GDM1 (cell line): ENCODE measurements at places on chromosomes 2 and 18.
A peak's percentile ranks its signal among the peaks of the same experiment; 100 is the strongest.

DNA sequence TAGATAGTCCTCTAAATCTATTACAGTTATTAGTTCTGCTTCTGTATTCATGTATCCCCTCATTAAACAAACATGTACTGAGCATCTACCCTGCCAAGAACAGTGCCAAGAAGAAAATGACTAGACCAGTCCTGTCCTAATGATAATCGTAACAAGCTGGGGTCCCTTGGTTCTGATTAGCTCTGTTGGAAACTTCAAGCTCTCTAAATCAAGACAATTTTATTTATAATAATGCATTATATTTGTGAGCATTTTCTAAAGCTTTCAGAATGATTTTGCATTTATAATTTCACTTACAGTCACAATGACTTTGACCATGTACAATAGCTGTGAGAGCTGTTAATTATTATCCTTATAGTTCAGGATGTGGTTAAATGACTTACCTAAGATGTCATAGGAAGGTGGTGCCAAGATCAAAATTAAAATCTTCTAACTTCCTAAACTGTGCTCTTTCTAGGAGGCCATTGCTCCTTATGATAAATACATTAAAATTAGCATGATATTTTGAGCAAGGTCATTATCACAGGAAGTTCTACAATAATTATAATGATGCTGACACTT lies 336.5 kb upstream of the SLC39A10 start:
- DNase-seq, result no peak

- DNase-seq, result no peak
Measured at GRCh38 chr2:206275312-206276055, 1.0 kb downstream of the ZDBF2 start.

- no peak for DNase-seq
Measured at GRCh38 chr2:149112713-149113112, 74.2 kb downstream of the LYPD6B start.

GRCh38 chr18:54094474-54094873 lies 130.0 kb downstream of the MBD2 start:
- no peak for DNase-seq

DNA sequence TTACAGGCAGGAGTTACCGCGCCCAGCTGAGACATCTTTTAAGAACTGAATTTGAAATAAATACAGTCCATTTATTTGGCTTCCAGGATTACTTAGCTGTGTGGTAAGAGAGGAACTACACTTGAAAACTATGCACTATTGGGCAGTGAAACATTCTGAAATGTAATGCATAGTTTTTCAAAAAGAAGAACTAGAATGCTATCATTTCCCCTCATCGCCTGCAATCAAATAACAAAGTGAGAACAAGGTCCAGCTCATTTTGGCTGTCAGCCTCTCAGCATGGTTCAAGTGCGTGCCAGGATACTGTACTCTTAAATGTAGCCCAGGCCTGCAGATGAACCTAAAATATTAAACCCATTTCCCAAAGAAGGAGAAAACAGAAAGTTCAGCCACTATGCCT lies 76.6 kb upstream of the ARL5A start:
- DNase-seq, result peak; percentile 37

- no peak for DNase-seq
Measured at GRCh38 chr2:46366668-46367052, 69.5 kb downstream of the EPAS1 start.

DNA sequence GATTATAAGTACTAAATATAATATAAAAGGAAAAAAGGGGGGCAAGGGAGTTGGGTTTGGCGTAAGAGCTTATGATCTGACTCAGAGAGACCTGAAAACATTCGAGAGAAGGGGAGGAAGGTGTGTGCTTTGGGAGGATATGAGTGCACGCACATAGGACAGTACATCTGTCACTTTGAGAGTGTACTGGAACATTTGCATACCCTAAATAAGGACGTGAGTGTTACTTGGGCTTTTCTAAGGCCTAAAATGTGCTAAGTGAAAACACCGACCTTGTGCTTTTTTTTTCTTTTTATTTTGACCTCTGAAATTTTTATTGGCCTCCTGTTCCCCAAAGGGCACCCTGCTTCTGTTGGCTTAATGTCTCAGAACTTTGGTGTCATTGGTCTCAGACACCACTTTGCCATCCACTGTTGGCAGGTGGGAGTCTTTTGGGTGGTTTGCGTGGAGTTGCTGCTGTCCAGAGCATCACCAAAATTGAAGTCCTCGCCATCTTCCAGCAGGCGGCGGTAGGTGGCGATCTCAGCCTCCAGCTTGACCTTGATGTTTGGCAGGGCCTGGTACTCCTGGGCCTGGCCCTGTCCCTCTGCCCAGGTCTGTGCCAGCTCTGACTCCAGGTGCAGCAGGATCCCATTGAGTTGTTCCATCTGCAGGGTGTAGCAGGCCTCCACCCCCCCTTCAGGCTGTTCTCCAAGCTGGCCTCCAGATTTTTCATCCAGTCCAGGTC lies 57.7 kb downstream of the CD28 start:
- DNase-seq, result no peak

GRCh38 chr2:42569116-42569711 lies 782 bp downstream of the MTA3 start:
- no peak for DNase-seq

DNA sequence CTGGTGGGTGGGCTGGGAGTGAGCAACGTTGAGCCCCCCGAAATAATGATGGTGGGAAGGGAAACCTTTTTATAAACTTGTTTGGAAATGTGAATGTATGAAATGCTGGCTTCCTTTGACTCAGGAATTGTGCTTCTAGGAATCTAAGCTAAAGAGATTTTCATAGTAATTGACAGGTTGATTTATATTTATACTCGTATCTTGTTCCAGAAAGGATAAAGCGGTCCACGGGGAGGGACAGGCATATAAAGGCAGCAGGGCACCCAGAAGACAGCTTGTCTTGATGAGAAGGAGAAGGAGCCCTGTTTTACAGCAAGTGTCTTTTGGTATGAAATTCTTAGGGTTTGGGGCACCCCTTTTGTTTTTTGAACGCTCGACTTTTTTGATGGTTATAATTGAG lies 157.8 kb downstream of the AGAP1 start:
- no peak for DNase-seq

DNA sequence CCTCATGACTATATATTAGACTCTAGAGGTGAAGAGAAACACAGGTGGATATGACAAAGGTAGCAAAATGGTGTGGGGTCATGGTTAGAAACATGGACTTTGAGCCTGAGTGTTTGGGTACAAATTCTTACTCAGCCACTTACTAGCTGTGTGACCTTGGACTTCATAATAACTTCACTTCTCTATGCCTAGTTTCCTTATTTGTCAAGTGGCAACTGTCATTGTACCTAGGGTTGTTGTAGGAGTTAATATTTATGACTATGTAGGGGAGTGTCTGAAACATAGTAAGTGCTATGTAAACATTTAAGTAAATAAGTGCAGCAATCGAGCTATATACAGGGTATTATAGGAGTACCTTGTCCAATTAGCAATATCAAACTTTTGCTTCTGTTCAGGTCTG lies 49.7 kb upstream of the RAPH1 start:
- DNase-seq, result no peak

- DNase-seq, result peak; percentile 44
Measured at GRCh38 chr2:88874063-88874657, 182.7 kb downstream of the RPIA start.

GRCh38 chr18:60875957-60876507 lies 457.2 kb upstream of the CDH20 start:
- DNase-seq, result no peak

DNA sequence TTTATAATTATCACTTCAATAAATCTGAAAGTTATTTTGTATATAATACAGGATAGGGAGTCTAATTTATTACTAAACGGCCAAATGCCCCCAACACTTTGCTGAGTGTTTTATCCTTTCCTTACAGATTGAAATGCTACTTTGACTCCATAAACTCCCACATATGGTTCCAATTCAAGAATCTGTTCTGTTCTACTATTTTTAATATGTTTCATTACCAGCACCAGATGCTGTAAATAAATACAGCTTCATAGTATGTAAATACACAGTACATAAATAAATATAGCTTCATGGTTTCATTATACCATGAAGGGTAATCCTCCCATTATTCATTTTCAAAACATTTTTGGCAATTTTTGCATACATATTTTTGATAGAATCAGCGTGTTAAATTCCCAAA lies 34.0 kb upstream of the MREG start:
- DNase-seq, result no peak

- no peak for DNase-seq
Measured at GRCh38 chr2:152354069-152354755, 19.2 kb downstream of the FMNL2 start.

GRCh38 chr2:42052702-42053481 lies 5.1 kb downstream of the PKDCC start:
- no peak for DNase-seq

DNA sequence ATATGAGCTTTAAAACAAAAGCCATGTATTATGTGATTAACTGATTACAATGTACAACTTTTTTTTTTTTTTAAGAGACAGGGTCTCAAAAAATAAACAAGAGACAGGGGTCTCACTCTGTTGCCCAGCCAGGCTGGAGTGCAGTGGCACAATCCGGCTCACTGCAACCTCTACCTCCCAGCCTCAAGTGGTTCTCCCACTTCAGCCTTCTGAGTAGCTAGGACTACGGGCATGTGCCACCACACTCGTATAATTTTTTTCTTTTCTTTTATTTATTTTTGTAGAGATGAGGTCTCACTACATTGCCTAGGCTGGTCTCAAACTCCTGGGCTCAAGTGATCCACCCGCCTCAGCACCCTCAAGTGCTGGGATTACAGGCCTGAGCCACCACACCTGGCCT lies 103.1 kb downstream of the ATAD2B start:
- no peak for DNase-seq

- DNase-seq, result no peak
Measured at GRCh38 chr2:10286216-10287037, 16.3 kb upstream of the HPCAL1 start.
